ENCODE measurements at places on chromosomes 5 and 9.

- no peak for DNase-seq
Measured at GRCh38 chr5:72788866-72789505, 27.5 kb upstream of the TNPO1 start.

DNA sequence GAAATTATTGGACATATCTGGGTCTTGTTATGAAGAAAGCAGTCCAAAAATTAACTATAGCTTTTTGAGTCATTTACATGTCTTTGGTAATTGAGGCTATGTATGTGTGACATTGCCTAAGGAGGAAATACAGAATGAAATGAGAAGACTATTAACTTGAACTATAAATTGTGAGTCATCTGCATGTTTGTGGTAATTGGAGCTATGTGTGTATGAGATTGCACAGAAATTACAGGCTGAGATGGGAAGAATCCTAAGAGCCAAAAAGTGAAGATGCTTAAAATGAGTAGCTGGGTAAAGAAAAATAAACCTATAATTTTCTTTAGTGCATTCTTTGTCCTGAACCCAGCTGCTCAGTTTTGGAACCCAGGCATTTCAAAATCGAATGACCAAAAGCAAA is 747.6 kb upstream of the EDIL3 start:
- no peak for DNase-seq

DNA sequence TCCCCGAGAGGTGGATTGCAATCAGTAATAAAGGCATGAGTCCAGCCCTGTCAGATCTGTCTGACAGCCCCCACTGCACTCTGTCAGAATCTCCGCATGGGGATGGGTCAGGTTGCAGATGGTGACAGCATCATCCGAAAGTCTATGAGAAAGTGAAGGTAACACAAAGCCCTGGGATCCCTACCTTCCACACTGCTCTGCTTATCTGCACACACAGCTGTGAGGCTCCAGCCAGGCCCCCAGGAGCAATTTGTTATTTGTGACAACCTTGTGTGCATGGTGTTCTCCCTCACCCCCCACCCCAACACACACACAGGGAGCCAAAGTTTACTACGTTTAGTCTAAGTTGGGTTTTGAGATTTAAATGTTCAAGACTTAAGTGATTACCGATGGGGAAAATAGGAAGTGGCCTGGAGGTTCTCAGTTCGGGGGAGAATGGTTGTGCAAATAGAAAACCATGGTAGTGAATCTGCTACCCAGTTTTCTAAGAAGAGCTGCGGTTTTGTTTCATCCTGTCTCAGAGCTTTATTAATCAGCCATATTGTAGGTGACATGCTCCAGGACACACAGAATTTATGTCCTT is 92.7 kb downstream of the SV2C start:
- no peak for DNase-seq

DNA sequence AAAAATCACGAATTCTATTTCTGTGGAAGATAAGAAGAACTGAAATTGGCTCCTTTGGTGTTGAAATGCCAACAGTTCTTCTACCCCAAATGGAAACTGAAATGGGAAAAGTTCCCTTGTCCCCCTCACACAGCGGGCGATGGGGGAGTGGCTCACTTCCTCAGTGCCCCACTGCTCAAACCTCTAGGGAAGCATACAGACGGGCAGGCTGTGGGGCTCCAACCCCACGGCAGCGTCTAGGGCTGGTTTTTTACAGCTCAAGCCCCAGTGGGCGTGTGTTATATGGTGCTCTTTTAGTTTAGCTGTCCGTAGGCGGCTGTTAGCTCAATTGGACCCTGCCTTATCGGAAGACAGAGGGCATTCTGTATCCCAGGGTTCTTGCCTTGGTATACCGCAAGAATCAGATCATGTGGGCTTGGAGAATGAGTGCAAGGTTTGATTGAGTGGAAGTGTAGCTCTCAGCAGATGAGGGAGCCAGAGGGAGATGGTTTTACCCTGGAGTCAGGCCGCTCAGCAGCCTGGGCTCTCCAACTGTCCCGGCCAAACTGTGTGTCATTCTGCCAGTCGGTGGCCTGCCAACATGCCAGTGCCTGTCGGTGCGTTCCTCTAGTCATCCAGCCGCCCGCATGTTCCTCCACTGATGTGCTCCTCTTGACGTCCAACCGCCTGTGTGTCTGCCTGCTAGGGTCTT is 166.3 kb upstream of the ZNF608 start:
- DNase-seq: no peak

- DNase-seq: no peak
Measured at GRCh38 chr9:78053627-78054026, 22.0 kb upstream of the GNAQ start.

DNA sequence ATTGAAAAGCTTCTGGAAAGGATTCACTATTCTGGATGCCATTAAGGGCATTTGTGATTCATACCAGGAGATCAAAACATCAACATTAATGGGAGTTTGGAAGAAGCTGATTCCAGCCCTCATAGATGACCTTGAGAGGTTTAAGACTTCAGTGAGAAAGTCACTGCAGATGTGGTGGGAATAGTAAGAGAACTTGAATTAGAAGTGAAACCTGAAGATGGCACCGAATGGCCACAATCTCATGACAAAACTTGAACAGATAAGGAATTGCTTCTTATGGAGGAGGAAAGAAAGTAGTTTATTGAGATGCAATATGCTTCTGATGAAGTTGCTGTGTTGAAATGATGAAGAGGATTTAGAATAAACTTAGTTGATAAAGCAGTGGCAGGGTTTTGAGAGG is 254.6 kb upstream of the SLC24A2 start:
- no peak for DNase-seq

DNA sequence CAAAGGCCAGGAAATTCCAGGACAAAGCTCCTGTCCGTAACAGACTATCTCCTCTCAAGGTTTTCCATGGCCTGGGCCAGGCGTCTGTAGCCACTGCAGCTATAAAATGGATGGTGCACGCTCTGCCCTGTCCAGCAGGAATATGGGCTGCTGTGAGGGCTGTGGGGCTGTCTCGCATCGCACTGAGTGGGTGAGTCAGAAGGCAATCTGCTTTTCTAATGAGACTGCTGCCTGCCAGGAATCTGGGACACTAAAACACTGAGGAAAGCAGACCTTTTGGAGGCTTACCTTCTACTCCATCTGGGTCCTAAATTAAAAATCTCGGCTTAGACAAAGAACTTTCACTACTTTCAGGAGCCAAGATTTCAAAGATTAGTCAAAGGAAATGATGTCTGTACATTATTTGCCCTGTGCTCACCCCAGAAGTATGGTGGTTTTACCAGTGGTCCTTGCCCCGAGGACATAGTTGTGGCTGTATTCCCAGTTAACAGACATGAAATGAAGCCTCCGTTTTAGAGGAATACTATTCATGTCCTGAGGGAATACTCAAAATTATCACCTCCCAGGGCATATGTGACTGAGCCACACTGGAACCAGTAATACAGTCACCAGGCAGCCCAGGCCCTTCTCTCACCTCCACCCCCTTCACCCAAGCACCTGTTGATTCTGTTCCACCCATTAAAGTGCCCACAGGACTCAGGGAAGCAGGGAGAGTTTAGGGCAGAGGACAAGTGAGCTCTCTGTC is 56.4 kb downstream of the PFDN1 start:
- DNase-seq: no peak

GRCh38 chr9:110048403-110048975 is 159.5 kb downstream of the C9orf152 start:
- DNase-seq: peak; percentile 74

GRCh38 chr5:179668391-179668790 is 12.4 kb downstream of the CBY3 start:
- DNase-seq: no peak

DNA sequence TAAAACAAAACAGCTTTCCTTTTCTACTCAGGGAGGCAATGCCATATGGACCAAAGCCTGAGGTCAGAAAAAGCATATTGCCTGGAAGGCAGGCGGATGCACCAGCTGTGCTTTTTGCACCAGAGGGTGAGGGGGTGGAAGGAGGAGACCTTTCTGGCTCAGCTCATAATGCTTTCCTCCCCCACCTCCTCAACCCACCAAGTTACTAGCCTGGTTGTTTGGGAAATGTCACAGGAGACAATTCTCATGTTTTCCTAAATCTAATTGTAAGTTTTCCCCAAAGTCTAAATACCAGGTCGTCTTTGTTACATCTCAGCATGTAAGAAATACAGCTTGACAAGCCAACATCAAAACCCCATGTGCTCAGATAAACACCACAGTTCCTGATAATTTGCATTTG is 72.6 kb upstream of the DMRTA1 start:
- no peak for DNase-seq

- no peak for DNase-seq
Measured at GRCh38 chr5:10452768-10453331, 11.2 kb downstream of the ROPN1L start.

GRCh38 chr9:132184124-132184523 is 22.3 kb downstream of the NTNG2 start:
- no peak for DNase-seq

GRCh38 chr5:160802592-160802991 is 49.4 kb downstream of the ATP10B start:
- DNase-seq: no peak

DNA sequence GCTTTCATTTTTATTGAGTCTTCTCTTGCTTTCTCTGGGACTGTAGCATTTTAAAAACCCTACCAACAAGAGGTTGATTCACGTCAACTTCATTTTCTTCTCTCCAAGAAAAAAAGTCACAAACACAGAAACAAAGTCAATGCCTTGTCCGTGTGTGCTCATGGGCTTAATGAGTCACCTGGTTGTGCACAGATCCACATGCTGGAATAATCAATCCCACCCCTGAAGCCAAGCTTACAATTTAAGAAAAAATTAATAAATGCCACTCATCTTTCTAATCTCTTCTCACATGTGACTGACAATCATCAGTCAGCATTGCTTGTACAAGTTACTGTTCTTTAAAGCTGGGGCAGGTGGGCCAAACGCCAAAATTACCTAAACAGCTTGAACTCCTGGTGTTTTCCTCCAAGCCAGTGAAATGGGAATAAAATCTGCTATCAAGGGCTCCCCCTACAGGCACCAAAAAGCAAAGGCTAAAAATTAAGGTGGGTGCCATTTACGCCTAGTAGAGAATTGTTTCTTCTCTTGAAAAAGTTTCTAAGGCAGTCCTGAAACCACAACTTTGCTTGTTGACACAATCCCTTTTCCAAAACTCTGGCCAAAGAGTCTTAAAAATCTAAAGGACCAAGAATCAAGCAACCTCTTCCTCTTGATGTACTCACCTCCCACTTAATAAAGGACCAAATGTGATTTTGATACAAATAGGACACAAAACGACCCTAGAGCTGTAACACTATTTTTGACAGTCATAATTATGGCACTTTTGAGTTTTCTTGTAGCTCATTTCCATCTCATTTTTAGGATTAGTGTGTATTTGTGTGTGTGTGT is 21.3 kb downstream of the TRMO start:
- DNase-seq: no peak

DNA sequence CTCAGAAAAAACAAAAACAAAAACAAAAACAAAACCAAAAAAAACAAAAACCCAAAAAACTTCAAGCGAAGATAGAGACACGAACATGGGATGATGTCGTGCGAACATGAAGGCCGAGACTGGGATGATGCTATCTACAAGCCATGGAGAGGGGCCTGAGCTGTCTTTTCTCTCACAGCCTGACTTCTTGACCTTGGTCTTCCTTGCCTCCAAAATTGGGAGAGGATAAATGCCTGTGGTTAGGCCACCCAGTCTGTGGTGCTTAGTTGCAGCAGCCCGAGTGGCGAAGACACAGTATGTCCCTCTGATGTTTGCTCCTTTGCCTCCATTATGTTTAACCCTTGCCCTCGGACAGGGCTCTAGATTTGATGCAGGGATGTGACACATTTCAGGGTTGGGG is 130.4 kb upstream of the BASP1 start:
- no peak for DNase-seq

DNA sequence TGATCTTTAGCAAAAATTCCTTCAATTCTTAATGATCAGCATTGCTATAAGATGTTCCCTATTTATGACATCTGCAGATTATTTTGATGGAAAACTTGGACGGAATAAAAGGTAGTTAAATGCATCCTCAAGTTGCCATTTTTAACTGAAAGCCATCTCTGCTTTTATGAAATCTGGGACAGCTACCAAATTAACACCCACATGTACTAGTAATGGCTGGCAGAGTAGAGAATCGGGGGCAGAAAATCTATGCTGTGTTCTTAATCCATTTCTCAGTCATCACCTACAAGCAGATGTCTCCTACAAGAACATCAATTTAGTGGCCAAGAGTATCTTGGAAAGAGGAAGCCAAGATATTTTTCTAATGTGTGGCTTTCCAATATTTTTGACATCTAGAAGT is 22.1 kb upstream of the C9orf57 start:
- no peak for DNase-seq

- DNase-seq: no peak
Measured at GRCh38 chr5:122354293-122354692, 42.3 kb downstream of the SNCAIP start.

GRCh38 chr9:120336021-120336752 is 243.8 kb downstream of the CDK5RAP2 start:
- no peak for DNase-seq

DNA sequence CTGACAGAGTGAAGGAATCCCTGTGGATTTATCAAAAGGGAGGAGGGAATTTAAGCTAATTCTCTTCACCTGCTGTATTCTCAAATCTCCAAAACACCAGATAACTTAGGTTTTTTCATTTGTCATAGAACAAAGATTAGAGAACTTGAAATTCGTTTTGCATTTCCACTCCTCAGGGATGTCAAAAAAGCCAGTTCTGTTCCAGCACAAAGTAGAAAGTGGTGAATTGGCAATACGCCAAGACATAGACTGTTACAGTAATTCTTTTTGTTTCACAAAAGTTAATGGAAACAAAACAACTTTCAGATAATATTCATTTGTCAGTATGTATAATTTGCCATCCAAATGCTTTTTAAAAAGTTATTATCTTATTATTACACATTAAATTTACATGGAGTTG is 15.0 kb downstream of the S1PR3 start:
- no peak for DNase-seq

DNA sequence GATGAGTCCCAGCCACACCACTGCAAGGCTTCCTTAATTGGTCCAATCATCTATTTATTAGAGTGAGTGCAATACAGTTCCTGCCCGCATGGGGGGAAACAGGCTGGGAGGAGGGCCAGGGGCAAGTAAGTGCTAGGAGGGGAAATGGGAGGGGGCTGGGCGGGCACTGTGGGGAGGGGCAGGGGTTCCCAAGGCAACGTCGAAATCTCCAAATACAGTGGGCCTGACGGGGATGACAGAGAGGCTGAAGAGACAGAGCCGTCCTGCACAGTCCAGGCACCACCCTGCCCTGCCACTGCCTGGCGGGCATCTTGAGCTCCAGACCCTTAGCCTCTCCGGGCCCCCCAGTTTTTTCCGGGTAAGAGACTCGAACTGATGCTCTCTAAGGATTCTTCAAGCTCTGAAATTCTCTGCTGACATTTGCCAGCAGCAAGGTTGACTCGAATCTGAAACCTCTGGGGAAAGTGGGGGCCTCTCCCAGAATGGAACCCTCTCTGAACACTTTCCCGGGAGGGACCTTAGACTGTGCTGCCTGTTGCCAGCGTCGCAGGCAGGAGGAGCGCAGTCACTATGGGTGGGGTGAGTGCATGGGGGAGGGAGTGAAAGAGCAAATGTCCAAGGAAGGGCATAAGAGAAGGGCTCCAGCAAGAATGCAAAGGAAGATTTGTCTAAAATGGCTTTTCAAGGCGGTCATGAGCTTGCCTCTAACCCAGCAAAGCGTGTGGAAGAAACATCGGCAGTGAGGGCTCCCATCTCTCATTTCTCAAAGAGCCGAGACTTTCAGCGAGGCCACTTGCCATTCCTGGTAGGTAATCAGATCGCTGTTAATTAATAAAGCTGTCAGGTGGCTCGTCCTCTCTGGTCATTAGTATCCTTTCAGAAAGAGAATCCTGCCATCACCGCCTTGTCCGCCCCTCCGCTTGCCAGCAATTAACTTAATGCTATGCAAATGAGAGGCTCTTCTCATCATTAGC is 99.0 kb downstream of the GTF3C4 start:
- peak; percentile 25 for DNase-seq
